ENCODE measurements at places on chromosomes 2 and 18.

GRCh38 chr2:184527058-184527457 is 71.3 kb upstream of the ZNF804A start:
- no peak for DNase-seq

DNA sequence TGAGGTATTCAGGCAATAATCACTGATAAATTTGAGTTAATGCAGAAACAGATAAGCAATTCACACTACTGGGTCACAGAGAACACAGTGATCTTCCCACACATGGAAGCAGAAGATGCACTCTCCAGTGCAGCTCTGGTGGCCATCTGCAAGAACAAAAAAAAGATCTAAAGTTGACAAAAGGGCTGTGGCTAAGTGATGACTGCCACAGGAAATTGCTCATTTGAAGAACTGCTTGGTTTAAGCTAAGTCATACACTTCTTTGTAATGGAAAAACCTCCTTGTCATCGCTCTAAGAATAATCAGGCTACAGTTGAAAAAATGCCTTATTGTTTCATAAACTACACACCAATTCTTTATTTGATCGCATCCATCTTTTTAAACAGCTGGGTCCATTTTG is 115.1 kb downstream of the DTNB start:
- DNase-seq = no peak

- no peak for DNase-seq
These were observed 328.9 kb downstream of the TDRD15 start for GRCh38 chr2:21452678-21453077.

GRCh38 chr2:37638973-37639372 is 32.5 kb downstream of the CDC42EP3 start:
- no peak for DNase-seq

DNA sequence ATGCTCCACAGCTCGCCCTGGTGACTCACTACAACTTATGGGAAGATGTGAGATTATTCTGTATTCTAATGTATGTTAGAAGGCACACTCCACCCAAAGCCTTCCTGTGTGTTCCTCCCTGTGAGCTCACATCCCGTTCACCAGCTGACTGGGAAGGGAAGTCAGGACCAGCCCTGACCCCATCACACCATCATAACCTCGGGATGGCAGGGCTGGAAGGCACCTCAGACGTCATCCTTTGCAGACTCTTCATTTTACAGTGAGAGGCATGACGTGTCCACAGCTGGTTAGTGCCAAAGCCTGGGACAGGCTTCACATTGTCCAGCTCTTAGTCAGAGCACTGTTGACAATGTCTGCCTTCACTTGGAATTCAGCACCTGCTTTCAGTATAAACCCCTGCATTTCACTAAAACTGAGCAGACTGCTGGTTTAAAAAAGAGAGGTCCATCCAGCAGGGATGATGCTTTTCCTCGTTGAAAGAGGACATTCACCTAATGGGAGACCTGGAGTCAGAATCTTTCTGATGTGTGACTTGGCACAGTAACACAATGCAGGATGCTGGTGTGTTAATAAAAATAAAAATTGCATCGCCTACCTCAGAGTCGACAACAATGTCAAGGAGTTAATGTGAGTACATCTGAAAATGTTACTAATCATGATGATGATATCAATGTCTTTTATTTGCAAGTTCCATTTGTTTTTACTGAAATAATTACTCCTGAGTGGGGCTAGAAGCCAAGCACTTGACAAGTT is 418.0 kb upstream of the TNP1 start:
- no peak for DNase-seq

- no peak for DNase-seq
These were observed 18.0 kb downstream of the SFXN5 start for GRCh38 chr2:73053316-73054114.

GRCh38 chr2:170235860-170236679 is 58.1 kb downstream of the MYO3B start:
- no peak for DNase-seq

- no peak for DNase-seq
These were observed 122.1 kb upstream of the SALL3 start for GRCh38 chr18:78857314-78858150.

DNA sequence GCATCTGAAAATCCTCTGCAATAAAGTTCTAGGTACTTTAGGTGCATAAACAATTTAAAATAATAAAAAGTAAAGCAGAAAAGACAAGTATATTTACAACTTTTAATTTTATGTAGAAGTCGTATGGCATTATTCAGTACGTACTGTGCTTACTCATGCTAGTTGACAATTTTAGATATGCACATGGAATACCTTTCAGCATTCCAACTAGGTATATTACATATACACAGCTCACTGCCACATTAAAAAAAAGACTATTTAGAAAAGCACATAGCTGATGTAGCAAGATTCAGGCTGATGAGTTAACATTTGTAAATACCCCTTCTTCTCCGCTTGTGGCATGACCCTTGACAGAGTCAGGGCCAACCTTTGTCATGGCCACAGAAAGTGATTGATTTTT is 171.2 kb downstream of the FBXO15 start:
- no peak for DNase-seq

DNA sequence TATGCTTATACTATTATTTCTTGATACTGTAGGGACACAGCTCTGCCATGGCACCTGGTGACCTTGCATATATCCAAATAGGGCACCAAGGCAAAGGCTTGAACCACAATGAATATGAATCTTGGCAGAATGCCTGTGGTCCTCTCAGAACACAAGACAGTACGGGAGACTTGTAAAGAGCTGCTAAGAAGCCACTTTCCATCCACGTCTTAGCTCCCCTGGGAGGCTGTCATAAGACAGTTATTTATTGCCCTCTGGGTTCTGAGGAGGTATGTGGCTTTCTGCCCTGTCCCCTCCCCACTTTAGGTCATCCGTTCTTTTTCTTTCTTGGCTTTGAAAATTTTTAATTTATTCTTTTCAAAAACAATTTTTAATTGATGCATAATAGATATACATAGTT is 29.8 kb upstream of the MRPL33 start:
- no peak for DNase-seq

GRCh38 chr2:201432038-201432620 is 19.1 kb downstream of the TRAK2 start:
- no peak for DNase-seq

DNA sequence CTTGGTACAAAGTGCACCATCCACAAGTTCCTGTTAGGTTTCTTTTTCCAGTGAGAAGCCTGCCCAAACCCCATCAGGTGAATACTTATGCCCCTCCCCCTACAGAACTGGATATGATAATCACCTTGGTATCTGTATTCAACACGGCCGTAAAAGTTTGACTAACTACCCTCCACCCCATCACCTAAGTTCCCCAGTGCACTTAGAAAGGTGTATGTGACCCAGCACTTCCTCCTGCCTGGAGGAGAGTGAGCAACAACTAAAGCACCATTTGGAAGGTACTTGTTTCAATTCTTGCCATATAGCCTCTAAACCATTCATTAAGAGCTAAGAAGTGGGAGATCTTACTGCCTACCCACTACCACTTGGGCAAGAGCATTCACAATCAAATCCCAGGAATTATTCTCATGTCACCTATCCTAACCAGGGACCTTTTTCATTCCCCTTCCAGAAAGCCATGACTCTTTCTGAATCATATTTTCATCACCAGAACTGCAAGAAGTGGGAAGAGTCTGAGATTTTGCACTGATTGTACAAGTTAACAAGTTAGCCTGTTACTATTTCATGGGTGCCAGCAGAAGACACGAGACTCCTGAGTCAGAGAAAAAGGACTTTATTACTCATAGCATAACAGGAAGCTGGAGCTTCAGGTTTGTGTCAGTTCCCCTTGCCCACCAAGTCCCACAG is 53.5 kb upstream of the NDUFV2 start:
- DNase-seq = no peak

- DNase-seq = no peak
These were observed 28.1 kb downstream of the MRPL33 start for GRCh38 chr2:27799646-27800010.
